Stimulated activated CD8-positive, alpha-beta memory T cell treated with anti-CD3 and anti-CD28 coated beads, Interleukin-2, amount 100 ng/mL, for 48 hours (primary cell): ENCODE measurements at places on chromosomes 1 and 21.

DNA sequence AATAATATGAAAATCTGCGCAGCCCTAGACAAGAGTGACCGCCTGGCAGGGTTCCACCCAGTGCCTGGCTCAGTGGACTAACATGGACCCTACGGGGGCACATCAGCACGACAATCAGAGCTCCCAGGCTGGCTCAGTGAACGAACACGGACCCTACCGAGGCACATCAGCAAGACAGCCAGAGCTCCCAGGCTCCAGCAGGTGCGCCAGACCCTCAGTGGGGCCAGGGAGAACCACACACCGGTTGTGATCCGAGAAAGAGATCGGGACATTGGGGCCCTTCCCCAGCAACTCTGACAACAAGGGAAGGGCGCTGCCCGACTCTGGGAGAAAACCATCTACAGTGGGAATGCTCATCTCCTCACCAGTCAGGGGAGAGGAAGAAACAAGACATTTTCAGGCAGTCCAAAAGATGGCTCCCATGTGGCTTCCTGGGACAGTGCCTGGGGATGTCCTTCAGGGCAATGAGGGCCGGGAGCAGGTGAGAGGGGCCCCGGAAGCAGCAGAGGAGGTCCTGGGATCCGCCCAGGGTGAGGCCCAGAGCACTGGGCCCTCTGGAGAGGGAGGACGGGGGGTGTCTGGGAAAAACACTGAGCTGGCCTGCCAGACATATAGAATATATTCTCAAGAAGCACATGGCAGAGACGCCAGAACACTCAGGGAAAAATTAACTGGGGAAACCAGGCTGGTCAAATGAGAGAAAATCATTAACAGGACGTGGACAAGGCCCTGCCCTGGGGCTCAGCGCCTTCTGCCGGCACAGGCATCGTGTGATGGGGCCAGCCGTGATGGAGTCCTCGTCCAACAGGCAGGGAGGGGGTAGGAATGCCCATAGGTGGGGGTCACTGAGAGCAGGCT, 4.8 kb downstream of the ARHGEF16 start:
- DNase-seq = no peak

DNA sequence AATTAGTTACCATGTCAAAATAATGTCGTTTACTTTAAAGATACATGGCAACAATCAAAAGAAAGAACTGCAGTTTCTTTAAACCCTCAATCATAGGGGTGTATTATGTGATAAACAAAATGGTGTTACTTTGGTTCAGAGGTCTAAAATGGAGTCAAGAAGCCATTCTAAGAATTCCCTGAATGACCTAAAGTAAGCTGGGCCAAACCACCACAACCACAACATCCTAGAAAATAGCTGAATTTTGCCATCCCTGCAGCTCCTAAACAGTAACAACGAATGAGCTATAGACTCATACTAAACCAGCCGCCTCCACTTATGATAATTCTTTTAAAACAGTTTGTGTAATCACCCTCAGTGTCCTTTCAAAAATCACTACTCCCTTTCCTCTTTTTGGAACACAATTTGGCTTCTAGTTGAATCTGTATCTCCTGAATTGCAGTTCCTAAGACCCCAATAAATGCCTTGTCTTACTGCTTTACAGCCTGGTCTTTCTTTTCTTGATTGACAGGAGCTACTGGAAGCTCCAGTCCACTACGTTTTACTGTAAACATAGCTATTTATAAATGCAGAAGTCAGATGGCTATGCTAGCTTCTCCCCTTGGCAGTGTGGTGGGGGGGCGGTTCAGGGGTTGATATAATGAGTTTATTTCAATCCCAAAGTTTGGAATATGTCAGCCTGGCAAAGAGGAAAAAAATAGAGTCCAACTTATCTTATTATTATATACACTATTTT, 84.3 kb downstream of the PLPPR4 start:
- no peak for DNase-seq

DNA sequence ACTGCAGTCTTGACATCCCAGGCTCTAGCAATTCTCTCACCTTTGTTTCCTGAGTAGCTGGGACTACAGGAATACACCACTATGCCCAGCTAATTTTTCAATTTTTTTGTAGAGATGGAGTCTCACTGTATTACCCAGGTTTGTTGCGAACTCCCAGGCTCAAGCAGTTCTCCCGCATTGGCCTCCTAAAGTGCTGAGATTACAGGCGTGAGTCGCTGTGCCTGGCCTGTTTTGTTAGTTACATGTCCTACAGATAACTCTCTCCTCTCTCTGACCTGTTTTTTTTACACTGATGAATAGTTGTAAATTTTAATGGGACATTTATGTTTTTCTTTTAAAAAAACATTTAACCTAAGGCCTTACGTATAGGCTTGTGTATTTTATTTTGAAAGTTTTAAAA, 19.8 kb downstream of the PTBP2 start:
- no peak for DNase-seq

DNA sequence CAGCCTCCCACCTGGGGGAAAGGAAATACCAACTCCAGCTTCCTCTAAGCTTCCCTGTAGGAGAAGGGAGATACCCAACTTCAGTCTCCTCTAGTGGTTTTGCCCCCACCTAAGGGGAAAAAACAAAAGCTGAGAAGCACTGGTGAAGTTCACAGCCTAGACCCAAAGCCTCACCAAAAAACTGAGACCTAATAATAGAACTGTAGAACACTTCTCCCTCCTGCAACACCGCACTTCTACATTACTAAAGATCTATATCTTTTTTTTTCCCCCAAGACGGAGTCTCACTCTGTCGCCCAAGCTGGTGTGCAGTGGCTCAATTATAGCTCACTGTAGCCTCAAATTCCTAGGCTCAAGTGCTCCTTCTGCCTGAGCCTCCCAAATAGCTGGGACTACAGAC, 43.2 kb downstream of the SLC2A1 start:
- no peak for DNase-seq

GRCh38 chr1:19359357-19359756, 47.2 kb downstream of the SLC66A1 start:
- DNase-seq = no peak

DNA sequence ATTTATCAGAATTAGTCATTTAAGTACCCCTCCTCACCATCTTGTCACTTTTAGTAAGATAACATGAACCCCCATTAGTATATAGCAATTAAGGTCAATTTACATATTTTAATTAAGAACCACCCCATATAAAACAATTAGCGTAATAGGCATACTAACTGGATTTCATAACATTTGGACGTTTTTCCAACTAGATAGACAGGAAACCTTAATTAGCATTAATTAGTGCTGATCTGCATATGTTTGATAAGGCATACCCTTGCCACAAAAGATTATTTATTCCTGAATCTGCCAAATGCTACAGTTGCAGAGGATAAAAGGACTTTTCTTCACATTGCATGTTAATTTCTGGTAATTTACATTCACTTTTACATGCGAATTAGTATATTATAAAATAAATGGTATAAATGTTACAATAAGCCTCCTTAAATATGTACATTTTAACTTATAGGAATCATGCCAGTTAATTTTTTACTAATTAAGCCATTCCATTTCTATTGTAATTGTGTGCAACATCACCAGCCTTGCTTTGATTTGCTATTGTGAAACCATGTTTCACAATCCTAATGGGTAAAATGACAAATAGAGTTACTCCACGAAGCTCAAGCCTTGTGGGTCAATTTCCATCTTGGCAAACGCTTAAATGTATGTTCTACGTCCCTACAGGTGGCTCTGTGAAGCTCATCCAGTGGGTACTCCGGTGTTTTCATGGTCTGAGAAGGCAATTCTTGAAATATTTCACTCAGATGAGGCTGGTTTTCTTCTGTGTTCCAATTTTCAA, 469.6 kb downstream of the DPYD start:
- no peak for DNase-seq

GRCh38 chr1:229895605-229896004, 171.4 kb upstream of the GALNT2 start:
- DNase-seq = no peak

DNA sequence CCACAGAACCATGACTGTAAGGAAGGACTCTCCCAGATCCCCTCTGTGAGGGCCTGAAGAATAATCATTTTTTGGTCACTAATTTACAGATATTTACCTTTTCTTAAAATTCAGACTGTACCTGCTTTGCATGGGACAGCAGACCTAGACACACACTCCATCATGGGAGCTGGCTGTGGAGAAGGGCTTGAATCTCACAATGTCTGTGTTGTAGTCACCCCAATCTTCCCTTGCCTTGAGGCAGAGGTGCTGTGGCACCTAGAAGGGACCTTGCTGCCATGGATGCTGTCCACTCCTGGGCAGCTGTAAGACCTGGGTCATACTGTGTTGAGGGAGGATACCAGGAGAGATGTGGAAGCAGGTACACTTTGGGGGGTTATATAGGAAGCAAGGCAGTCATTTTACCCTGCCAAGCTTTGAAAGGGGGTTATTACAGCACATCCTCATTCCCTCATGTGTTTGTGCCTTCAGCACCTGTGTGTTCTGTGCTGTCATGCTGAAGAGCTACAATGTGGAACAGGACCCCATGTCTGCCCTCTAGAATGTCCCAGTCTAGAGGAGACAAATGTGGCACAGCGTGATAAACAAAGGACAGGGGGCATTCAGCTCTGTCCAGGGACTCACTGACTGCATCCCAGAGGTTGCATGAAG, 27.1 kb downstream of the TRAF5 start:
- no peak for DNase-seq

DNA sequence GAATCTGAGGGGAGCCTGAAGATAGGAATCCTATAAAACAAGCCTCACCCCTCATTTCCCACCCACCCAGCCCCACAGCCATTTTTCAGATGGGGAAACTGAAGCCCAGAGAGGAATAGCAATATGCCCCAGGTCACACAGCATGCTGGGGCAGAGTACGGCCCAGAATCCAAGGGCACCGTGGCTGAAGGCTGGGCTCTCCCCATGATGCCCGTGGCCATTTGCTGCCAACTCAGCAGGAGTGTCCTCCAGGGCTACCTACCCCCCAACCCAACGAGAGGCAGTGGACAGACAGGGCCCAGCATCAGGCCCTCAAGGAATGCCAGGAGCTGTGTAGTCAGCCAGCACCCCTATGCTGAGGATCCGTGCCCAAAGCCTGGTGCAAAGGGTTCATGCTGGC, 8.5 kb downstream of the COL16A1 start:
- no peak for DNase-seq

DNA sequence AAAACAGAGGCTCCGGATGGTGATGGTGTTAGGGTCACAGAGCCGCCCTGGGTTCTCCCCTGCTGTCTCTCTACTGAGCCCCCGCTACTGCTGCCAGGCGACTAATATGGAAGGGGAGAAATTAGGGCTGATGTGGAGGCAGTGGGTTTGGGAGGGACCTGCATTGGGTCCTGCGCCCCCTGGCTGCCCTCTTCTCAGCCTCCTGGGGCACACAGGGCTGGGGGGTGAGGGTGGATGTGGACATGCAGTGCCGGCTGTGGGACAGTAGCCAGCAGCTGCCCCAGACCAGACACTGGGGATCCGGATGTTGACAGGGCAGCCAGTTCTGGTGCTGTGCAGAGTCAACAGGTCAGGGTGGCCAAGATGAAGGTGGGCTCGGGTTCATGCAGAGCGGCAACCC, 1.5 kb upstream of the CLCNKB start:
- no peak for DNase-seq

- no peak for DNase-seq
These were observed 67.5 kb downstream of the KCND3 start for GRCh38 chr1:111921948-111922347.

DNA sequence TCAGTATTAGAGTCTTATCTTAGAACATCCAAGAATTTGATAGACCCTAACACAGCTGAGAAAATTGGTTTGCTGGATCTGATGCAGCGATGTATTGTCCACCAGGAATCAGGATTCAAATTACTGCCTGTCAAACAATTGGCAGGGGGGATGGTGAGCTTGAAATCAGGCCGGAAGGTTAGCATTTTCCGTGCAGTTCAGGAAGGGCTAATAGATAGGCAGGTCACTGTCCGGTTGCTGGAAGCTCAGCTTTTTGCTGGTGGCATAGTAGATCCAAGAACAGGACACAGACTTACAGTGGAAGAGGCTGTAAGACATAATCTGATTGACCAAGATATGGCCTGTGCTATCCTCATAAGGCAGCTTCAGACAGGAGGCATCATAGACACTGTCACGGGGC, 127.2 kb downstream of the MACF1 start:
- no peak for DNase-seq

GRCh38 chr1:38657207-38657840, 202.2 kb downstream of the RRAGC start:
- DNase-seq = no peak
